ENCODE measurements at places on chromosomes 7 and 10.

DNA sequence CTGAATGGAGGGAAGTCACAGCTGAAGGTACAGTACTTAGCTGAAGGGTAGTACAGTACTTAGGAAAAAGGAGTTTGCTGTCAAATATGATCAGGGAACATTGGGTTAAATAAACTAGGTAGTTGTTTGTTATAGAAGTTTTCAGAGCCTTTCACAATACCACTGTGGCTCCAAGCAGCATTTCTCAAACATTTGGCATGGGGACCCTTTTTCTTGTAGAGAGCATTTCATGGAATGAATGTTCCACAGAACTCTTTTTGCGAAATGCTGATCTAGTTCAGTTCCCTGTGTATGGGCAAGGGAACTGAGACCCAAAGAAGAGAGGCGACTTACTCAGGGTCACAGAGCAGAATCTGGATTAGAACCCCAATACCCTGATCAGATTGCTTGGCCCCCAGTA, 31.5 kb upstream of the DDX50 start:
- DNase-seq = peak; percentile 31

DNA sequence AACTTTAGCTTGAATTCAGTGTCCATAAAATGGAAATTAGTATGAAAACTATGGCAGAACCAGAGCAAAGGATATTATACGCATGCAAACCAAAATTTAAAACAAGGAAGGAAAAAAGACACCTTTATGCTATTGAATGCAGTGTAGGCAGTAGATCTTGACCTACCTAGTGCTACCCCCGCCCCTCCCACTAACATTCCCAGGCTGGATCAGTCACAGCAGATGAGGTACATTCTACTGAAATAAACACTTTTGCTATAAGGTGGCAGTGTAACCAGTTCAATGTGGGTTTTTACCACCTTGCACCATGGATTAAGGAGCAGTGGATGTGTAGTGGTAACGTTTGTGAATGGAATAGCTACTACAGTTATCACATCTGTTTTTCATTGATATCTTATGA, 27.9 kb downstream of the SRI start:
- no peak for DNase-seq

GRCh38 chr10:91036807-91037411, 116.0 kb upstream of the ANKRD1 start:
- no peak for DNase-seq

DNA sequence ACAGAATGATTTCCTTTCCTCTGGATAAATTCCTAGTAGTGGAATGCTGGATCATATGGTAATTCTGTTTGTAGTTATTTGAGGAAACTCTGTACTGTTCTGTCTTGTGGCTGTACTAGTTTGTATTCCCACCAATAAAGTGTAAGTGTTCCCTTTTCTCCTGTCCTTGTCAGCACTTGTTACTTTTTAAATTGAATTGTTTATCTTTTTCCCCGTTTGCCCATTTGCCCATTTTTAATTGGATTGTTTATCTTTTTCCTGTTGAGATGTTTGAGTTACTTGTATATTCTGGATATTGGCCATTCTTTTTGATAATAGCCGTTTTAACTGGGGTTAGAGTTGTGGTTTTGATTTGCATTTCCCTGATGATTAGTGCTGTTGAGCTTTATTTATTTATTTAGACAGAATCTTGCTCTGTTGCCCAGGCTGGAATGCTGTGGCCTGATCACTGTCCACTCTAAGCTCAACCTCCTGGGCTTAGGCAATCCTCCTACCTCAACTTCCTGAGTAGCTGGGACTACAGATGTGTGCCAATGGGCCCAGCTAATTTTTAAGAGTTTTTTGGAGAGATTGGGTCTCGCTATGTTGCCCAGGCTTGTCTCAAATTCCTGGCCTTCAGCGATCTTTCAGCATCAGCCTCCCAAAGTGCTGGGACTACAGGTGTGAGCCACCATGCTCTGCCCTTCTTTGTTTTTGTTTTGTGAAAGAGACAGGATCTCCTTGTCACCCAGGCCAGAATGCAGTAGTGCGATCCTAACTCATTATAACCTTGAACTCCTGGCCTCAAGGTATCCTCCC, 23.0 kb downstream of the BMPR1A start:
- DNase-seq = no peak

DNA sequence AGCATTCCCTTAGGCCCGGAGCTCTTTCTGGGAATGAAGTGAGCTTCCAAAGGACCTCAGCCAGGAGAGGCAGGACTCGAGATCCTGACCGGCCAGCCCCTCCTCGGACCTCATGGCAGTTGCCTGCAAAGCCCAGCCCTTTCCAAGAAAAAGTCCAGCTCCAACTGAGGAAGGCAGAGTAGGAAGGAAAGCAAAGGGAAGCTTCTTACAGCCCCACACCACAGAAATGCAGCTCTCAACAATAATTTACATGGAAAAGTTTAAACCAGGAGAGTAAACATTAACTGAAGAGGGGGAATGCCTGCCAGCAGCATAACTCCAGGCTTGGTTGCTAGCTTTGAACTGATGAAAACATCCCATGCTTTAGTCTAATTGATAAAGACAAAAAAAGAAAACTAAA, 153.9 kb upstream of the PFKP start:
- no peak for DNase-seq

GRCh38 chr10:61460835-61461234, 7.7 kb upstream of the TMEM26 start:
- no peak for DNase-seq
